ENCODE measurements at places on chromosomes 3 and 15.
A peak's percentile ranks its signal among the peaks of the same experiment; 100 is the strongest.

- DNase-seq, result no peak
Observed at GRCh38 chr3:57598765-57599360, 1.7 kb upstream of the ARF4 start.

DNA sequence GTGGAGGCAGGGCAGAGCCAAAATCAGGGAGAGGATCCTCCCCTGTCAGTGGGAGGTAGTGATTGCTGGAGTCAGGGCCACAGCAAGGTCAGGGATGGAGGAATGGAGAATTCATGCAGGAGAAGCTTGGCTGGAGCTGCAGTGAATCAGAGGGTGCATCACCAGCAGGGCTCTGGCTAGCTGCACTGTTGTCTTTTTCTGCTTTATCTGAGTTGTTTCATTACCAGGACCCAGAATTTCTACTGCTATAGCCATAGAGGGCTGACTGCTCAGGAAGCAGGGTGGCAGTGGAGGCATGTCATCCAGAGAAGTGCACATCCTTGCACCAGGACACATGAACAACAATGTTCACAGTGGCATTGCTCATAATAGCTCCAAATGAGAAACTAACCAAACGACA is 113.5 kb upstream of the GALNT15 start:
- no peak for DNase-seq

- no peak for DNase-seq
Observed at GRCh38 chr15:46365572-46365971, 730.7 kb downstream of the SQOR start.

GRCh38 chr15:98968576-98968975 is 39.0 kb downstream of the PGPEP1L start:
- no peak for DNase-seq

- DNase-seq, result no peak
Observed at GRCh38 chr15:67244971-67245478, 9.4 kb downstream of the AAGAB start.

DNA sequence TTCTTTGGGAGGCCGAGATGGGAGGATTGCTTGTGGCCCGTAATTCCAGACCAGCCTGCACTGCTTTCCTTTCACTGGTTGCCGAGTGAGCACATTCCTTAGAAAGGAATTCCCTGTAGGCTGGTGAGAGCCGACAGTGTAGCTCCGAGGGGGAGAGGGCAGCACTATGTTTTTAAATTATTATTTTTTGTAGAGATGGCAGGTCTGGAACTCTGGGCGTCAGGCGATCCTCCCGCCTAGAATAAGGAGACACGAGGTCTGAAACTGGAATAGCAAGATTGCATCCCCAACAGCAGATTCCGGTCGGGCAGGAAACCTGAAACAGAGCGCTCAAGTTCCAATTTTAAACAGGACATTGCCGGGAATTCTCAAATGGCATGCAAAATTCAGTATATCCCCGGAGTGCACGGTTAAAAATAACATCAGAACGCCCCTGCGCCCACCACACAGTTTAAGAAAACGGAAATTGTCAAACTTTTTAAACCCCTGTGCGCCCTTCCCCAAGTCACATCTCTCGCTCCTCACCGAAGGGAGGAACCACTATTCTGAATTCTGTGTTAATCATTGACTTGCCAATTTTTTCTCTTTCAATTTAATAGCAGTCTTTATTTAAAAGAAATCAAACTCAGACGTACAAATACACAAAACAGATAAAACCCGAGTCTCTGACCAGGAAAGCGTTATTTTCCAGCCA is 643 bp upstream of the RNU5B-1 start:
- no peak for DNase-seq

DNA sequence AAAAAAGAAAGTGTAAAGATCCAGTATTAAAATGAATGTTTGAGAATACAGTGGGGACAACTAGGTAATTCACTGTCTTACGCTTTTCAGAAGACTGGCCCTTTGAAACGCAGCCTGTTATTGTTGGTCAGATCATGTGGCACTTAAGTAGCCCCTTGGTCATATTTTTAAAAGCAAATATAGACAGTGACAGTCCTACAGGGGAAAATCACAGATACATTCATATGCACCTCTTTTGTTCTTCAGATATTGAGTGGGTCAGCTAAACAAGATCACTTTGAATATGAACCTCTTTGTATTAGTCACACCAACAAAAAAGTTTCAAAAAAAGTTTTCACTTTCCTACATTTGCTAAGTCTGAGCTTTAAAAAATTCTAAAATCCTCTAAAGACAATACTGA is 36.0 kb downstream of the TIGIT start:
- DNase-seq, result no peak

GRCh38 chr15:50059203-50059772 is 59.7 kb downstream of the ATP8B4 start:
- DNase-seq, result no peak

GRCh38 chr3:153166206-153166605 is 4.2 kb downstream of the RAP2B start:
- DNase-seq, result no peak

DNA sequence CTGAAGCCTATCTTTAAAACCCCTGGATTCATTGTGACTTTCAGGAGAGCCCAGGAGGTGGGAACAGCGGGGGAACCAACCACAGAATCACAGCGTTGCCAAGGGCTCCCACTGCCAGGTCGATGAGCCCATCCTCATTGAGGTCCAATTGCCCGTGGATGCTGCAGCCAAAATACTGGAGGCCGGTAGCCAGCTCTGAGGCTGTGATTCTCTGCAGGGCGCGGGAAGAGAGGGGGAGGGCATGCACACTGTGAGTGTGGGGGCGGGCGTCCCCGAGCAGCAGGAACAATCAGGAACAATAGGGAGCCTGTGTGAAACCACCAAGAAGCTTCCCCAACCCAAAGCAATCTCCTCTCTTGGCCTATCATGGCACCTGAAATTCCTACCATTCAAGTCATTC is 53.4 kb downstream of the FEM1B start:
- DNase-seq, result no peak

DNA sequence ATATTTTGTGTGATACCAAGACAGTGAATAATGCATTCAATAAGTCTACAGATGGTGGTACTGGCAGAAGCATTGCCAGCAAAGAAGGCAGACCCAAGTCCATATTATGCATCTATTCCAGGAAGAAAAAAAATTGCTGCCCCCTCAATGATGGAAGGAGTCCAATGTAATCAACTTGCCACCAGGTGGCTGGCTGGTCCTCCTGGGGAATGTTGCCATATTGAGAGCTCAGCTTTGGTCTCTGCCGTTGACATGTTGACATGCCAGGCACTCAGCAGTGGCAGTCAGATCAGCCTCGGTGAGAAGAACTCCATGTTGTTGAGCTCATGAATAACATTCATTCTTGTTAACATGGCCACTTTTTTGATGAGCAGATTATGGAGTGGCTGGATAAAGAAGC is 298.5 kb downstream of the IGSF11 start:
- DNase-seq, result no peak

- no peak for DNase-seq
Observed at GRCh38 chr3:127221037-127221436, 28.1 kb downstream of the PRR23E start.

GRCh38 chr3:95154766-95155165 is 1091.9 kb downstream of the NSUN3 start:
- no peak for DNase-seq

GRCh38 chr3:151765685-151766084 is 32.0 kb downstream of the AADACL2 start:
- no peak for DNase-seq

DNA sequence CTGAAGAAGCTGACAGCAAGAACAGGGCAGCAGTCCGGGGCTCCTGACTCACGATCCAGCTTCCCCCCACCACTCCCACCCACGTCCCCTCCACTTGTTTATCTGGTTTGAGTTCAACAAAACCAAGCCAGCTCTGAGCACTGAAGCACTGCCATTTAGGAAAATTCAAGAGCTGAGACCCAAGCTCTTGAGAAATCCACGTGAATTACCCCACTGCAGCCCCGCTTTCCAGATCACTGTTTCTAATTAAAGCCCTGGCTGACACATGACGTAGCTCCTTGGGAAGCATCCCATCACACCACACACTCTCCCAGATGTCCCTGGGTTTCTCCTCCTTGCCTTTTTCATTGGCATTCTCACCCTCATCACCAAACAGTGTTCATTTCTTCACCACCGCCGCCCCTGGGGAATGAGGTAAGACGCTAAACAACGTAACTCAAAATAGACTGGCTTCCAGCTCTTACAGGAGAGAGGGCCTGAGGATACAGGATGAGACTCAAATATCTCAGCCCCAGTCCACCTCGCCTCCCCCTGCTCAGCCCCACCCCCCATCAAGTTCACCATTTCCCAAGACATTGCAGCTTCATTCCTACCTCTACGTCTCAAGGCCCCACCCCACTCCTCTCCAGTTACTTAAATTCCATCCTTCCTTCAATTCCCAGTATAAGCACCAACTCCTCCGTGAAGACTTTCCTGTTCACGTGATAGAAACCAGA is 95.4 kb downstream of the SRGAP3 start:
- DNase-seq, result no peak

DNA sequence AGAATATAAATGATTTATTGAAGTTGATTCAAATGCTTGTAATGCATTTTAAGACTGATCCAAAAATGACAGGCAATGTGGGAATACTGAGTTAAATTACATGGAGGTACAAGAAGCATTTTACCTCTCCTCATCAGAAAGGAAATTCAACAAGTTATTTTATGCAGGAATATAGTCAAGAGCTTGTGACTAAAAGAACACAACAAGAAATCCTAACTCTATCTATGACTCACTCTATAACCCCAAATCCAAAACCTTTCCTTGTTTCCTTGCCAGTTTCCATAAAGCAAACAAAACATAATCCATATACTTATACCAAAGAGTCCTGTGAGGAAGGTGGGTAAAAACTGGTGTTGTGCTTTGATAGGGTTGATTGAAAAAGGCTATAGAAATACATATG is 30.8 kb downstream of the SIN3A start:
- DNase-seq, result no peak

- DNase-seq, result no peak
Observed at GRCh38 chr15:29859293-29859692, 37.0 kb upstream of the TJP1 start.

- no peak for DNase-seq
Observed at GRCh38 chr3:37506956-37507535, 332.7 kb upstream of the LRRFIP2 start.

- DNase-seq, result no peak
Observed at GRCh38 chr3:127762077-127762786, 60.1 kb downstream of the MGLL start.

DNA sequence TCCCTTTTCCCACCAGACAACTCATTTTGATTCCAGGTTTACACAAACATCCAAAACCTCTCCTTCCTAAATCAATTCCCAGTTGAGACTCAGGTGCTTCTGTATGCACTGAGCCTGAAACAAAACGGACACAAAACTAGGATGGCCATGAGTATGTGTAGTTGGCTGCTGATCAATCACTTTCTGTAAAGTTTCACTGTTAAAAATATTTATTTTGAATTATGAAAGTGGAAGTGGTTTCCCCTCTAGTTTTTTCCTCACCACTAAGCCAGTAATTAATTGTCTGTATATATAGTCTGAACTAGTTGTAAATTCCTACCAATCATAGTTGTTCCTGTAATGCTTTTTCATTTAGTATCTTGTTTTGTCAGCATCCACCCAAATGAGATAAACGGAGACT is 51.7 kb upstream of the TSPAN3 start:
- DNase-seq, result no peak

DNA sequence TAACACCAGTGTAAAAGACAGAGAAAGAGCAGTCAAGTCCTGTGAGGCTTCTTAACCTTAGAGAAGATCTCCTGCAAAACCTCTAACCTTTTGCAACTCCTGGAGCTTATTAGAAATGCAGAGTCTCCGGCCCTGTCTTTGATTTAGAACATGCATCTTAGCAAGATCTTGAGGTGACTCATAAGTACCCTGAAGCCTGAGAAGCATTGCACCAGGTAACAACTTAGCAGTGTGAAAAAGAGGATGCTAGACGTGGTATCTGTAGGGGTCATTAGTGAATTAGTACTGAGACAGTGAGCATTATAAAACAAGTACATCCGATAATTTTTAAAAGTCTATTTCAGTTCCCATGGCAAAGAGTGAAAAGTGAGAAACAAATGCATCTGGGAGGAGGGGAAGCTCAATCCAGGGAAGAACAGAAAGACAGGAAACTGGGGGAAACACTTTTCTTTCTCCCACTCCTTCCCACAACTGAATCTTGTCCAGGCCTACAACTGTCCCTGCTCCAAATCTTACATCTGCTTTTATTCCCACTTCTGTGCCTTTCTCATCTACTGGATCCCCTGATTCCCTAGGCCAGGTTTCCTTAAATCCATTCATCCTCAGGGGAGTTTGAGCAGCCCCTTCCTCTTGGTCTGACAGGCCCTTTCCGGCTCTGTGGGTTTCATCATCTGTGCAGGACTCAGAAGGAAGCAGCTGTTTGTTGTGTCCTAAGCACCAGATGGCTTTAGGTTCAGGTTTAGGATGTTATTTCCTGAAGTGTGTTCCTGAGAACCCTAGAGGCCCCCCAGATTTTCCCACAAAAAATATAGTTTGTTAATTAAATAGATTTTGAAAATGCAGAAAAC is 128.1 kb upstream of the IL12A start:
- DNase-seq, result no peak

DNA sequence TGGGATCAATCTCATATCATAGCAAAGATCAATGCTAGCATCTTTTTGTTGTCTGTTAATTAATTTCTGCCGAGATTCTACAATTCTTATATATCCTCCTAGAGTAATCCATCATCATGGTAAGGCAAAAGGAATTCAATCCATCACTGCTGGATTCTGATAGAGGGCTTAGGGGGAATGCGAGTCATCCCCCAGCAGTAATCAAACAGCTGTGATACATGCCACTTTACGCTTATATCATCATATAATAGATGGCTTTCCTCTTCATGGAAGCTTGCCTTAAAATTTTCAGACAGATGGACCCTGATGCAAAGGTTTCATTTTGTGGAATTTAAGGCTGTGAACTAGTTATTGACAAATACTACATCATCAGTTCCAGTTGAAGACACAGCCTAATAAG is 645.9 kb downstream of the CADM2 start:
- DNase-seq, result no peak

- DNase-seq, result no peak
Observed at GRCh38 chr3:145357453-145357852, 803.5 kb downstream of the PLOD2 start.

DNA sequence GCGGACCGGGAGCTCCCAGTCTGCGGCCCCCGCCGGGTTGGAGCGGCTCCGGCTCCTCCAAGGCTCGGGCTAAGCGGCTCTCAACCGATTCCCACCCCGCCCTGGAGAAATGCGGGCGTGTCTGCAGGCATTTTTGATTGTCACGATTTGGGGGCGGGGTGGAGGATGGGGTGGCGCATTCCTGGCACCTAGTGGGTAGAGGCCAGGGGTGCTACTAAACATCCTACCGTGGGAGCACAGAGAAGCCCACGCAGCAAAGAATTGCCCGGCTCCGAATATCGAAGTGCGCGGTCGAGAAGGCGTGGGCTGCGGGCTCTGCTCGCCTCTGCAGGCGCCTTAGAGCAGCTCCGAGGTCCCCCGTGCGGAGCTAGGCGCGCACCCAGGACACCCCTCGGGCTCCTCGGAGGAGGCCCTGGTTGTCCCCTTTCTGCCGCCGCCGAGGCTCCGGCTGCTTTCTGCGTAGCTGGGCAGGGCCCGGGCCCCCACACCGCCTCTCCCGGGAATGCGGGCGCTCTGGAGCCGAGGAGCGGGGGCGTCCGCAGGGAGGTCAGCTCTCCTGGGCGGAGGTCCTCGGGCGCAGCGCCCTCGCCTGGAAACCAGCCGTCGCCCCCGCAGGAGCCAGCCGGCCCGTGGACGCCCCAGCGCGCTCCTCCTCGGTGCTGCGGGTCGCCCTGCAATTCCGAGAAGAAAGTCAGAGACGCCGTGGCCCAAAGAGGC is 16.5 kb upstream of the LAMP3 start:
- peak; percentile 57 for DNase-seq

- no peak for DNase-seq
Observed at GRCh38 chr3:159853506-159853864, 135.2 kb upstream of the IL12A start.

Data from T-helper 2 cell treated with Interferon-gamma antibody and Interleukin-4, amounts not matched to agents 5 μg/mL and 100 μg/mL, for 36 hours (primary cell).